Stomach (tissue), 19 donors: ENCODE measurements at places on chromosomes 16 and 17. TPM values are rescaled to one million over a fixed set of nuclear protein-coding genes. Genes with fewer than 3 reads are reported as not detected.

GRCh38 chr16:69093974-69094373 lies 11.5 kb upstream of the HAS3 start:
- no peak overlapping the region for H3K4me3 ChIP-seq
- no peak overlapping the region for H3K27ac ChIP-seq
- H3K36me3 ChIP-seq = no peaks in the 10 kb centered on the region
- no peak for DNase-seq

DNA sequence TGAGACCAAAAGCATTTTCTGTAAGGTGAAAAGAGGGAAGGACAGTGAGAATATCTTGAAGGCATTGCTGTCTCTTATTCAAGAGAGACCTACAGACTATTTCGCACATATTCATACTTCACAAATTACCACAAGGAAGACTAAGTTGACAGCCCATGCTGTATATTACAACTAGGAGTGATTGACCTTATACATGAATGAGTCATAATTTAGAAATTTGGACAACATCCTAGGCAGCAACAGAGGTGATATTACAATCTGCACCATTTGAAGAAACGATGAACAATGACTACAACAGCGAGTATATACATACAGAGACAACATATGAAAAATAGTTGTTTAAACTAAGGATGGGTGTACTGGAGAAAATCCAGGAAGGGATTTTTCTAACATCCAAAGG lies 971.7 kb downstream of the CDH11 start:
- H3K27ac ChIP-seq = no peak overlapping the region
- no peaks in the 10 kb centered on the region for H3K27me3 ChIP-seq

GRCh38 chr17:56886288-56886731 lies 27.5 kb downstream of the TRIM25 start:
- peak; percentile 47 for DNase-seq
- peaks cover 4% of the 10 kb centered on the region for H3K4me1 ChIP-seq
- no peak overlapping the region for H3K4me3 ChIP-seq

DNA sequence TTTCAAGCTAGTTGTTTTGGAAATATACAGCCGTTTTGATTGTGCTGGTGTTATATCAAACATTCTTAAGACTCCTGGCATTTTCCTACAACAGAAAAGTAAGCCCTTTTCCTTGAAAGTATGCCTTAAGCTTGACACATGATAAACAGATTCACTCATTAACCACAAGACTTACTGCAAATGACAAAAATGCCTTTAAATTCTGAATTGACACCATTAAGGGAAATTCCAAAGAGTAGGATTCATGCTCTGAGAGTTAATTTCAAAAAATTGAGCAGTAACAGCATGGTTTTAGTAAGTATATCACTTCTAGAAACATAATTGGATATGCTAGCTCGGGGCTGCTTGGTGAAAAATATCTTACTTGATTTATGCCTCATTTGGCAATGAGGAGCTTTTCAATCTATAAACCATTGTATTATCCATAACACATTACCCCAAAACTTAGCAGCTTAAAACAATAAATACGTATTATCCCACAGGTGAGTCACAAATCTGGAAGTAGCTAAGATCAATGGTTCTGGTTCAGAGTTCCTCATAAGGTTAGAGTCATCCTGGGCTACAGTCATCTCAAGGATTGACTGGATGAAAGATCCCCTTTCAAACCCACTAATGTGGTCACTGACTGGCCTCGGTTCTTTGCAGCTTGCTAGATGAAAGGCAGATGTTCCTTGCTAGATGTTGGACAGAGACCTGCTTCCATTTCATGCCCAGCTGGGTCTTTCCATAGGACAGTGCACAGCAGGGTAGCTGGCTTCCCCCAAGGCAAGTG lies 8.2 kb upstream of the PHAF1 start:
- no peak for DNase-seq
- H3K36me3 ChIP-seq = no peaks in the 10 kb centered on the region
- no peak overlapping the region for H3K4me3 ChIP-seq
- no peak overlapping the region for H3K27ac ChIP-seq

DNA sequence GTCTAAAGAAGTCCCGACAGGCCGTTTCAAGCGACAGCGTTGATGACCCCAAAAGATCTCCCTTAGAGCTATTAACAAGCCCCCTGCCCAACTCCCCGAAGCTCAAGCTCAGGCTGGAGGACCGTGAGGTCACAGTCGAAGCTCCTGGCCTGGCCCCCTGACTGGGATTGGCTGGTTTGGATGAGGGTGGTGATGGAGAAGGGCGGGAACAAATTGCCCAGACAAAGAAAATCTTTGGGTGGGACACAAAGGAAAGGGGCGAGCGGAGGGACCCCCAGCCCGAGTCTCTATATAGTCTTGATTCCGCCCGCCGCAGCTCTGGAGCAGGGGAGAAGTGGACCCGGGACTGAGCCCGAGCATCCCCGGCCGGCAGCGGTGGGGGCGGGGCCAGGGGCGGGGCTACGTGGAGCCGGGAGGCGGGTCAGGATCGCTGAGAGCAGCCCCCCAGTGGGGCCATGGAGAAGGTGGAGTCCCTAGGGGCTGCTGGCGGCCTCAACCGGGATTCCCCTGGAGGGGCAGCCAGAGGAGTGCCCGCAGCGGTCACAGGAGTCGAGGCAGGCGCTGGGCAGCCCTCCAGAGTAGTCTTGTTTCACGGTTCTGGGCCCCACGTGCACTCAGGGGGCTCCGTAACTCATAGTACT lies 982 bp upstream of the NEURL4 start:
- peak overlapping the region; percentile 99 for H3K4me3 ChIP-seq
- no peaks in the 10 kb centered on the region for H3K27me3 ChIP-seq
- peaks cover 12% of the 10 kb centered on the region for H3K4me1 ChIP-seq
- H3K27ac ChIP-seq = peak overlapping the region; percentile 95

DNA sequence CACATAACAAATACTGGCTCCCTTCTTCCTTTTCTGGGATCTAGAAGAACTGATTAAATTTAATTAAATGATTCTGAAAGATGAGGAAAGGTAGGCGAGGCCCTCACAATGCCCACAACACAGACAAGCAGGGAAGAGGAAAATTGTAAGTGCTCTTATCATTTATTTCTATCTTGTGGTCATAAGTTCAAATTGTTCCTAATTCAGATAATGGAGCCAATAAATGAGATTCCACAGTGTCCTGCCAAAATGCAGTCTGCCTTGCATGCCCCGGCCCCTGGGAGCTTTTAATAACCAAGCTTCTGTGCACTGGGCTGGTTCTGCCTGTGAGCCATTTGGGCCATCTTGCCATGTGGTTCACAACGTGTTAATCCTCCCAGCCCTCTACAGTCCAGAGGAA lies 97.0 kb downstream of the CMC2 start:
- no peak overlapping the region for H3K4me3 ChIP-seq
- no peaks in the 10 kb centered on the region for H3K27me3 ChIP-seq
- no peak for DNase-seq
- H3K4me1 ChIP-seq = no peaks in the 10 kb centered on the region

- H3K4me1 ChIP-seq = no peaks in the 10 kb centered on the region
- H3K27me3 ChIP-seq = no peaks in the 10 kb centered on the region
- no peaks in the 10 kb centered on the region for H3K36me3 ChIP-seq
- DNase-seq = no peak
These were observed 239.5 kb upstream of the IRX3 start for GRCh38 chr16:54526087-54526486.

GRCh38 chr16:88352261-88353200 lies 30.2 kb upstream of the ZNF469 start:
- DNase-seq = no peak
- H3K27me3 ChIP-seq = no peaks in the 10 kb centered on the region
- no peaks in the 10 kb centered on the region for H3K4me1 ChIP-seq
- H3K27ac ChIP-seq = no peak overlapping the region
- H3K36me3 ChIP-seq = no peaks in the 10 kb centered on the region

DNA sequence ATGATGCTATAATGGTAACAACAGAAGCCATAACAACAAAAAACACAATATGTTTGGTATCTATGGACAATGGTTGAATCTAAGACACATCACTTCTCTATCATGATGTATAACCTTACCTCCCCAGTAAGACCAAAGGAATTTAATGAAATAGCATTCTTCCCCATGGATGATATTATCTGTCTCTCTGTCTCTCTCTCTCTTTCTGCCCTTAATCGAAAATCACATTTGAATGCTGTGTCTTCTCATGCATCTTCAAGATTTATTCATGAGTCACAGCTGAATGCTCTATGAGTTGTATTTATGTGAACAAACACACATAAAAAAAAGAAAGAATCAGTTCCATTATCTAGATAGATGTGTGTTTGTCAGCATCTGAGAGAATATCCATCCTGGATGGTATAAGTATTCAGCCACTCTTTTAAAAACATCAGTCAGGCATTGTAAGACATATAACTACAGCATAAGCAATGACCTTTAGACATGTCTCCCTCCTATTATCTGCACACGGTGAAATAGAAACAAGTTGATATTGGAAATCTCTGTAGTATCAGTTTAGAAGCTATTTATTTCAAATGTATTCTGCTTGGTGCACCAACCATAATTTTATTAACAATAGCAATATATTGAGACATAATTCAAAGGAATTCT lies 433.3 kb downstream of the TOX3 start:
- no peak overlapping the region for H3K27ac ChIP-seq
- no peaks in the 10 kb centered on the region for H3K4me1 ChIP-seq
- H3K27me3 ChIP-seq = no peaks in the 10 kb centered on the region
- H3K36me3 ChIP-seq = no peaks in the 10 kb centered on the region

DNA sequence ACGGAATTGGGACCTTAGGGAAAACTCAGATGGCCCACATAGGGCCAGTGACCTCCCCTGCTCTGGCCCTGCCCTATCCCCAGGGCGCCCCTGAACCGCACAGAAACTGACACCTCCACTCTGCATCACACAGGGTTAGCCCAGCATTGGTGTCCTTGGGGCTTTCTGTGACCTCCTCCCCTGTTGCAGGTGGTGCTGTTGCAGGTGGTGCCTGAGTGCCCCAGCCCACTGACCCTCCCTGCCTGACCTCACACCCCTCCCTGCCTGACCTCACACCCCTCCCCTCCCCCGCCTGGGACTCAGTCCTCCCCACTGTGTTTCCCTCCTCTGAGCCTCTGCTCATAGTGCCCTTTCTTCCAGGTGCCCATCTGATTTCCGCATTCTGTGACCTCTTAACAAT lies 21.4 kb downstream of the TNFRSF13B start:
- DNase-seq = peak; percentile 13
- no peaks in the 10 kb centered on the region for H3K27me3 ChIP-seq
- no peaks in the 10 kb centered on the region for H3K4me1 ChIP-seq

- no peaks in the 10 kb centered on the region for H3K27me3 ChIP-seq
- no peak overlapping the region for H3K27ac ChIP-seq
- no peaks in the 10 kb centered on the region for H3K4me1 ChIP-seq
- DNase-seq = no peak
- no peak overlapping the region for H3K4me3 ChIP-seq
- no peaks in the 10 kb centered on the region for H3K36me3 ChIP-seq
These were observed 62.9 kb downstream of the C16orf95 start for GRCh38 chr16:87254296-87254695.

DNA sequence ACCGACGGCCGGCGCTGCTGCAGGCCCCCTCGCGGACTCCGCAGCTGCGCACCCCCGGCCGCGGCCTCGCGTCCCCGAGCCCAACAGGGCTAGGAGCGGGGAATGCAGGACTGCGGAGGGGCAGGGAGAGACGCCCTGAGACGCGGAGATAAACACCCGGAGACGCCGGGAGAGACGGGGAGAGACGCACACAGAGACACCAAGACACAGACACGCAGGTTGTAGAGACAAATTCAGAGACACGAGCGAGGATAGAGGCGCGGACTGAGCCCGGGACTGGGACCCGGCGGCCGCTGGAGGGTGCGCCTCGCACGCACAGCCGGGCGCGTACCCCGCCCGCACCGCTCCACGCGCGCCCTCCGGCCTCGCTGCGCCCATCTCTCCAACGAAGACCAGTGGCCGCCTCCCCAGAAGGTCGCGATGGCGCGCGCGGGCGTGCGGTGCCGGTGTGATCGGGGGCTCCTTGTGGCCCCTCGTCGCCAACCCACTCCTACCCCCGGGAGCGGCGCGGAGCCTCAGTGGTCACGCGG lies 902 bp downstream of the STAC2 start:
- H3K27ac ChIP-seq = no peak overlapping the region
- H3K4me1 ChIP-seq = peaks cover 22% of the 10 kb centered on the region
- no peaks in the 10 kb centered on the region for H3K36me3 ChIP-seq

DNA sequence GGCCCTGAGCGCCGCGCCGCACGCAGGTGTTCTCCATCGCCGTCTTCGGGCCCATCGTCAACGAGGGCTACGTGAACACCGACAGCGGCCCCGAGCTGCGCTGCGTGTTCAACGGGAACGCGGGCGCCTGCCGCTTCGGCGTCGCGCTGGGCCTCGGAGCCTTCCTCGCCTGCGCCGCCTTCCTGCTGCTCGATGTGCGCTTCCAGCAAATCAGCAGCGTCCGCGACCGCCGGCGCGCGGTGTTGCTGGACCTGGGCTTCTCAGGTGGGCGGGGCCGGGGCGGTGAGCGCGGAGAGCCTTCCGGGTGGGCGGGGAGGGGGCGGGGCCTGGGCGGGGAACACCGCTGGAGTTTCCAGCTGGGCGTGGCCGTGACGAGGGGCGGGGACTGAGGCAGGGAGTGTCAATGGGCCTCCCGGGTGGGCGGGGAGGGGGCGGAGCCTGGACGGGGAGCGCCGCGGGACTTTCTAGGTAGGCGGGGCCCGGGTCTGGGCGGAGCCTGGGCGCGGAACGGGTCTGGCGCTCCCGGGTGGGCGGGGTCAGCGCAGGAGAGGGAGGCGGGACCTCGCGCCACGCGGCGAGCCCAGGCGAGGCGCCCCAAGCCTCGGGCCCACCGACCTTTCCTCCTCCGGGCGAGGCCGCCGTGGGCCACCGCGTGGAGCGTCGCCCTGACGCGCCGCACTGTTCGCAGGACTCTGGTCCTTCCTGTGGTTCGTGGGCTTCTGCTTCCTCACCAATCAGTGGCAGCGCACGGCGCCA lies 2.4 kb downstream of the SYNGR3 start:
- peak overlapping the region; percentile 53 for H3K27ac ChIP-seq
- peak; percentile 97 for DNase-seq
- H3K36me3 ChIP-seq = peaks cover 9% of the 10 kb centered on the region
- peaks cover 7% of the 10 kb centered on the region for H3K27me3 ChIP-seq

GRCh38 chr16:90009172-90009899 lies 9.9 kb downstream of the DBNDD1 start:
- DNase-seq = no peak
- no peaks in the 10 kb centered on the region for H3K27me3 ChIP-seq
- H3K27ac ChIP-seq = no peak overlapping the region
- H3K4me3 ChIP-seq = no peak overlapping the region
- H3K36me3 ChIP-seq = peaks cover 12% of the 10 kb centered on the region

- no peaks in the 10 kb centered on the region for H3K27me3 ChIP-seq
- H3K27ac ChIP-seq = no peak overlapping the region
- peak; percentile 77 for DNase-seq
- H3K4me3 ChIP-seq = no peak overlapping the region
- no peaks in the 10 kb centered on the region for H3K4me1 ChIP-seq
These were observed 11.2 kb downstream of the SULT1A2 start for GRCh38 chr16:28585674-28586073.

The ANTKMT gene
- total RNA-seq = 44.9 TPM

The TMEM88 gene
- total RNA-seq = not detected

The SMTNL2 gene
- not detected for total RNA-seq

The CX3CL1 gene
- total RNA-seq = 1.3 TPM

The SLFN14 gene
- total RNA-seq = not detected

The TPSB2 gene
- 125 TPM for total RNA-seq
